ENCODE measurements at places on chromosomes 6 and 20. TPM values are rescaled to one million over a fixed set of nuclear protein-coding genes. Genes with fewer than 3 reads are reported as not detected.
A peak's percentile ranks its signal among the peaks of the same experiment; 100 is the strongest.

DNA sequence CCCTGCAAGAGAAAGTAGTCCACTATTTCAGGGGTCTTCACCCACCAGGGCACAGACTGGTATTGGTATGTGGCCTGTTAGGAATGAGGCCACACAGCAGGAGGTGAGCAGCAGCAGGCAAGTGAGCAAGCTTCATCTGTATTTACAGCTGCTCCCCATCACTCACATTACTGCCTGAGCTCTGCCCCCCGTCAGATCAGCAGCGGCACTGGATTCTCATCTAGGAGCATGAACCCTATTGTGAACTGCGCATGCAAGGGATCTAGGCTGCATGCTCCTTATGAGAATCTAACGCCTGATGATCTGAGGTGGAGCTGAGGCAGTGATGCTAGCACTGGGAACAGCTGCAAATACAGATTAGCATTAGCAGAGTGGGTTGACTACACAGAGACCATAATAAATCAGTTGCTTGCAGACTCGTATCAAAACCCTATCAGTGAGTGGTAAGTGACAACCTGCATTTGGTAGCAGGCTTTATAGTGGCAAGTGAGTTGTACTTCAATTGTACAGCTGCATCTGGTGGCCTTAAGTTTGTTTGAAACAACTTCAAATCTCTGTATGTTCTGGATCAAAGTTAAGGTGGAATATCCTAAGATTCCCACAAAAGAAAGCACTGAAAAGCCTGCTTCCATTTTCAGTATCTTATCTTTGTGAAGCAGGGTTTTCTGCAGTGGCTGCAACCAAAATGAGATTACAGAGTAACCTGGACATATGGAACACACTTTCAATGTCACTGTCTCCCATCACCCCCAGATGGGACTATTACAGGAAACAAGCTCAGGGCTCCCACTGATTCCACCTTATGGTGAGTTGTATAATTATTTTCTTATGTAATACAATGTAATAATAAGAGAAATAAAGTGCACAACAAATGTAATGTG is 12.8 kb downstream of the C6orf141 start:
- H3K27me3 ChIP-seq, result no peaks in the 10 kb centered on the region
- H3K27ac ChIP-seq, result no peak overlapping the region
- H3K36me3 ChIP-seq, result peaks cover 2% of the 10 kb centered on the region
- no peak for DNase-seq

- no peak overlapping the region for H3K27ac ChIP-seq
- H3K4me3 ChIP-seq, result no peak overlapping the region
- no peaks in the 10 kb centered on the region for H3K27me3 ChIP-seq
- DNase-seq, result no peak
- peaks cover 1% of the 10 kb centered on the region for H3K4me1 ChIP-seq
Measured at GRCh38 chr6:52381249-52381648, 19.3 kb downstream of the PAQR8 start.

RSPO4 gene
- 1.4 TPM for total RNA-seq

LY6G5B gene
- total RNA-seq, result 30.6 TPM

GRCh38 chr6:151027936-151028838 is 162.7 kb downstream of the MTHFD1L start:
- H3K27me3 ChIP-seq, result no peaks in the 10 kb centered on the region
- no peak overlapping the region for H3K27ac ChIP-seq
- H3K4me1 ChIP-seq, result peaks cover 3% of the 10 kb centered on the region
- H3K4me3 ChIP-seq, result no peak overlapping the region
- DNase-seq, result no peak
- H3K36me3 ChIP-seq, result peaks cover 18% of the 10 kb centered on the region

GRCh38 chr6:163877877-163878639 is 463.5 kb downstream of the QKI start:
- H3K36me3 ChIP-seq, result no peaks in the 10 kb centered on the region
- H3K4me1 ChIP-seq, result no peaks in the 10 kb centered on the region
- peaks cover 2% of the 10 kb centered on the region for H3K27me3 ChIP-seq
- H3K4me3 ChIP-seq, result no peak overlapping the region
- no peak for DNase-seq

- H3K36me3 ChIP-seq, result no peaks in the 10 kb centered on the region
- DNase-seq, result no peak
- peaks cover 11% of the 10 kb centered on the region for H3K4me1 ChIP-seq
- no peak overlapping the region for H3K4me3 ChIP-seq
- H3K27me3 ChIP-seq, result no peaks in the 10 kb centered on the region
Measured at GRCh38 chr6:31610968-31611367, 4.1 kb upstream of the AIF1 start.

CYP21A2 gene
- total RNA-seq, result 0.67 TPM

BYSL gene
- 32.8 TPM for total RNA-seq

DNA sequence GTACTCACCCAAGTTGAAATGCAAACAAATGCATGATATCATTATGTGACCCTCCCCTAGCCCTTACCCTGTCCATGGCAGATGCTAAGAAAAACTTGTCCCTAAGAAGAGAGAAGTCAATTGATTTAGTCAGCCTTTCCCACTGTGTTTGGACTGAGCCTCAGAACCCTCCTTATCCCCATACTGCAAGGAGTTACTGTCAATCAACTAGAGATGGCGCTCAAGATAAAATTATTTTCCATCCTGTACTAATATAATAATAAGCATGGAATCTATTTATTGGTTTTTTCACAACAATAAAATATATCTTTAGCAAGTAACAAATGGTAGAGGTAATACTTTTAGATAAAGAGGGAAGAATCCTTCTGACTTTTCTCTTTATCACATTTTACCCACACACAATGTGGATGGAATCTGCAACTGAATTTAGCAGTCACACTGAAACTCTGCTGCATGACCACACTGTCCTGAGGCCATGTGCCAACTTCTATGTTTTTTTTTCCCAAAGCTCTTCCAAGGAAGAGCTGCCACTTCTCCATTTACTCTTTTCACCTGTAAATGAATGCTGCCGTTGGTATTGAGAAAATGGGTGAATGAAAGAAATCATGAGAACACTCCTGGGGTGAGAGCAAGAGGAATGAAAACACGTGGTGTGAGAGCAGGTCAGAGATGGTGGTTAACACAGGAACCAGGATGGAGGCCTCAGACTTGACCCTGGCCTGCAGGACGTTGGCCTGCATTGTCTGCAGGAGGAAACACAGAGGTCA is 10.5 kb downstream of the NT5E start:
- peaks cover 7% of the 10 kb centered on the region for H3K4me1 ChIP-seq
- DNase-seq, result no peak
- H3K4me3 ChIP-seq, result no peak overlapping the region
- no peaks in the 10 kb centered on the region for H3K27me3 ChIP-seq
- H3K27ac ChIP-seq, result no peak overlapping the region
- H3K36me3 ChIP-seq, result no peaks in the 10 kb centered on the region

GRCh38 chr20:23147964-23148730 is 62.0 kb upstream of the CD93 start:
- no peak overlapping the region for H3K27ac ChIP-seq
- H3K4me1 ChIP-seq, result peaks cover 4% of the 10 kb centered on the region
- no peaks in the 10 kb centered on the region for H3K36me3 ChIP-seq
- no peak for DNase-seq

IDH3B gene
- 98.9 TPM for total RNA-seq

MYL9 gene
- total RNA-seq, result 31.0 TPM

ALDH8A1 gene
- 0.40 TPM for total RNA-seq

GRCh38 chr6:2134554-2134953 is 110.9 kb downstream of the GMDS start:
- no peak overlapping the region for H3K4me3 ChIP-seq
- peaks cover under 1% of the 10 kb centered on the region for H3K27me3 ChIP-seq
- peaks cover 11% of the 10 kb centered on the region for H3K4me1 ChIP-seq
- H3K27ac ChIP-seq, result no peak overlapping the region

DNA sequence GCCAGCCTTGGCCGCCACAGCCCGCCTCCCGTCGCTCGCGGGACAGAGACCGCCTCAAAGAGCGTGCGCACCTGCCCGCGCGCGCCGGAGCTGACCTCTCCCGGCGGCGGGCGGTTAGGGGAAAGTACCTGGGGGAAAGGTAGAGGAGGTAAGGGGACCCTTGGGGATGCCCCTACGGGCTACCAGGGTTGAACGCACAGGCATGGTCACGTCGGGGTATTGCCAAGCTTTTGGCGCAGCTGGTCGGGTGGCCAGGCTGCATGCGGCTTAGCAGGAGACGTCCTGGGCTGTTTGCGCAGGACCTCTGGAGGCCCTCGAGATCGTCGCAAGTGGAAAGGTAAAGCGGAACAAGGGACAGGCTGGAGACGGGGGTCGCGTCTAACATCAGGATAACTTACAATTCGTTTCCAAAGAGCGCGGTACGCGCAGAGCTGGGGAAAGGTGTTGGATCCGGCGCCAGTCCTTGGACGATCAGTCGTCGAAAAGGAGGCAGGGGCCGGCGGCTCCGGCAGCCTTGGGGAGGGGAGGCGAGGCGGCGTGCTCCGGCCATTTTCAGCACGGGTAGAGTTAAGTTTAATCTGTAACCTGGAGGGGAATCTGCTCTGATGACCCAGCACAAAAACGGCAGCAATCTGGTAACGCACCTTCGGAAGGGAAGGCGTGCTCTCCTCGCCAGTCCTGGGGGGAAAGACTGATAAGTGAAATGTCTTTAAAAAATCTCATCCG is 9.0 kb downstream of the GNAS-AS1 start:
- H3K4me3 ChIP-seq, result no peak overlapping the region
- DNase-seq, result no peak
- H3K27ac ChIP-seq, result no peak overlapping the region
- H3K4me1 ChIP-seq, result peaks cover 11% of the 10 kb centered on the region
- peaks cover 20% of the 10 kb centered on the region for H3K36me3 ChIP-seq

DNA sequence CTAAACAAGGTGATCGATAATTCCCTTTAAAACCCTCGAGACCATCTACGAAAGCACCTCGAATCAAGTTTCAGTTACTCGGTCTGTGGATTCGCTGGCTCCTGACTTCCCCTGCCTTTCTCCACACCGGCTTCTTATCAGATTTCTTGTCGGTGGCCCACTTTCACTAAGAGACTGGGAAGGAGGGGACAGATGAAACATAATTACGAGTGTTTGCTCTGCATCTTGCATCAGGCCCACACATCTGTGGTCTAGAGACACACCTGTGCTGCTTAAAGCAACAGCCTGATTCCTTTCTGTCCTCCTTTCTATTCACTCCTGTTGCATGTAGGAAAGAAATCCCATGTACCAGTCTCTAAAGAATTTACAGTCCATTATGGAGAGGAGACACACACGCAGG is 37.7 kb downstream of the INSM1 start:
- DNase-seq, result no peak
- H3K4me3 ChIP-seq, result no peak overlapping the region
- H3K4me1 ChIP-seq, result peaks cover 8% of the 10 kb centered on the region
- H3K36me3 ChIP-seq, result peaks cover 7% of the 10 kb centered on the region
- H3K27me3 ChIP-seq, result no peaks in the 10 kb centered on the region
- no peak overlapping the region for H3K27ac ChIP-seq

DNA sequence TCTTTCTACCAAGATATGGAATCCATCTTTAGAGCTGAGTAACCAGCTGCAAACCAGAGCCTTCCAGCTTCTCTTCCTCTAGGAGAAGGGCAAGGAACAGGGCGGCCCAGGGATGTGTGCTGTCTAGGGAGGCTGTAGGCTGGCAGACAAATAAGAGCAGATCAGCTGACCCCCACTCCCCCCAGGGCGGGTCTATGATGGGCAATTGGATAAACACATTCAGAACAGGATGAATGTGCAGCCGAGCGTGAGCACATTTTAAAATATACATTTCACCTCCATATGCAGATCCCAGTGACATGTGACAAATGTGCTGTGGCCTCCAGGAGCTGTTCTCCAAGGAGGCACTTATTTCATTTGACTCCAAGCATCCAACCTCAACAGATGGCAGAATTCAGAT is 580.1 kb downstream of the PTPRT start:
- DNase-seq, result no peak
- H3K4me1 ChIP-seq, result peaks cover 15% of the 10 kb centered on the region
- no peak overlapping the region for H3K4me3 ChIP-seq
- H3K27me3 ChIP-seq, result no peaks in the 10 kb centered on the region
- H3K36me3 ChIP-seq, result peaks cover 5% of the 10 kb centered on the region
- H3K27ac ChIP-seq, result no peak overlapping the region

- DNase-seq, result no peak
- no peaks in the 10 kb centered on the region for H3K27me3 ChIP-seq
- peaks cover 1% of the 10 kb centered on the region for H3K36me3 ChIP-seq
- H3K4me1 ChIP-seq, result no peaks in the 10 kb centered on the region
- H3K4me3 ChIP-seq, result no peak overlapping the region
Measured at GRCh38 chr6:155473741-155474140, 18.1 kb upstream of the NOX3 start.

GRCh38 chr20:44038681-44039123 is 124.0 kb downstream of the TOX2 start:
- no peaks in the 10 kb centered on the region for H3K4me1 ChIP-seq
- peaks cover 26% of the 10 kb centered on the region for H3K27me3 ChIP-seq
- DNase-seq, result no peak
- H3K27ac ChIP-seq, result no peak overlapping the region

DNA sequence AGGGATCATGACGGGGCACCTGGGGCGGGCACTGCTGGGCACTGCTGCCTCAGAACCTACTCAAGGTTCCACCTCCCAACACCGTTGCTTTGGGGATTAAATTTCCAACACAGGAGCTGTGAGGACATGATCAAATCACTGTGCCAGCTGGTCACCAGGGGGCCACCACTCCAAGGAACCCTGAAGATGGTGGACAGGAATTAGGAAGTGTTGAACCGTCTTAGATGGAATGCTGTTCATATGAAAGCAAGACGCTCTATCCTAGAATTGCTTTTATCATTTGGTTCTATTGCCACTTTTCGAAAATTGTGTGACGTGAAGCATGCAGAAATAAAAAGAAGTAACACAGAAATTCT is 140.3 kb downstream of the DLL1 start:
- no peak for DNase-seq
- H3K4me1 ChIP-seq, result peaks cover 29% of the 10 kb centered on the region
- H3K27ac ChIP-seq, result no peak overlapping the region
- no peak overlapping the region for H3K4me3 ChIP-seq
- peaks cover 27% of the 10 kb centered on the region for H3K27me3 ChIP-seq

GRCh38 chr6:170295510-170296422 is 4.9 kb upstream of the DLL1 start:
- peaks cover 5% of the 10 kb centered on the region for H3K36me3 ChIP-seq
- peak overlapping the region; percentile 72 for H3K4me3 ChIP-seq
- H3K27ac ChIP-seq, result peak overlapping the region; percentile 77
- DNase-seq, result peak; percentile 56
- H3K27me3 ChIP-seq, result peaks cover 36% of the 10 kb centered on the region

DNA sequence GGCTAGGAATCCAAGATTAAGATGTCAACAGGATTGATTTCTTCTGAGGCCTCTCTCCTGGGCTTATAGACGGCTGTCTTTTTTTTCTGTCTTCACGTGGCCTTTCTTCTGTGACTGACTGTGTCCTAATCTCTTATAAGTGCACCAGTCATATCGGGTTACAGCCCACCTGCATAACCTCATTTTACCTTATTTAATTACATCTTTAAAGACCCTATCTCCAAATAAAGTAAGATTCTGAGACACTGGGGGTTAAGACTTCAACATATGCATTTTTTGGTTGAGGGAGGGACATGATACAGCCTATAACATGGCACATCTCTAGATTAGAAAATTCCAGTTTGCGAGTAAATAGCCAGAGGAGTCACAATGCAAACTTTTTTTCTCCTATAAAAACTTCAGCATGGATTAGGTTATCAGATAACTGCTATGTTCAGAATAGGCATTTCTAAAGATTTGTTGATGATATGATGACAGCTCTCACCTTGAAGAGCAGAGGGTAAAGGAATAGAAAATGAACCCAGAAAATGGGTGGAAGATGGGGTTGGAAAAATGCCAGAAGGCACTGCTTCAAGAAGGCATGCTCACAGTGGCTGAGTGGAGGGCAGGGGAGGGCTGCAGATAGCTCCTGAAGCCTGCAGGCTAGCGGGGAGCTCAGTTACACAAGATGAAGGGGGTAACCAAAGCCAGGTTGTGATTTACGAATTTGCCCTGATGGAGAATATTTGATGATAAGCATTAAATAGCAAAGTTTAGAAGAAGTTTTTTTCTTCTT is 8.7 kb upstream of the PDE7B start:
- no peaks in the 10 kb centered on the region for H3K36me3 ChIP-seq
- peaks cover 3% of the 10 kb centered on the region for H3K27me3 ChIP-seq
- H3K27ac ChIP-seq, result no peak overlapping the region
- no peak overlapping the region for H3K4me3 ChIP-seq
- no peak for DNase-seq

All from progenitor cell of endocrine pancreas (in vitro differentiated cells).